ENCODE measurements at places on chromosomes 3 and 15.

DNA sequence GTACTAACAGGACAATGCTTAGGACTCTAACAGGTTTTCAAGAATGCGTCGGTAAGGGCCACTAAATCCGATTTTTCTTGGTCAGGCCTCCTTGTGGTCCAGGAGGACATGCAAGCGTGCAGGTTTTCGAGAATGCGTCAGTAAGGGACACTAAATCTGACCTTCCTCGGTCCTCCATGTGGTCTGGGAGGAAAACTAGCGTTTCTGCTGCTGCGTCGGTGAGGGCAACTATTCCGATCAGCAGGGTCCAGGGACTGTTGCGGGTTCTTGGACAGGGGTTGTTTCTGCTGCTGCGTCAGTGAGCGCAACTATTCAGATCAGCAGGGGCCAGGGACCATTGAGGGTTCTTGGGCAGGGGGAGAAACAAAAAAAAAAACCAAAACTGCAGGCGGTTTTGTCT, 7.8 kb upstream of the UBP1 start:
- DNase-seq, result no peak

DNA sequence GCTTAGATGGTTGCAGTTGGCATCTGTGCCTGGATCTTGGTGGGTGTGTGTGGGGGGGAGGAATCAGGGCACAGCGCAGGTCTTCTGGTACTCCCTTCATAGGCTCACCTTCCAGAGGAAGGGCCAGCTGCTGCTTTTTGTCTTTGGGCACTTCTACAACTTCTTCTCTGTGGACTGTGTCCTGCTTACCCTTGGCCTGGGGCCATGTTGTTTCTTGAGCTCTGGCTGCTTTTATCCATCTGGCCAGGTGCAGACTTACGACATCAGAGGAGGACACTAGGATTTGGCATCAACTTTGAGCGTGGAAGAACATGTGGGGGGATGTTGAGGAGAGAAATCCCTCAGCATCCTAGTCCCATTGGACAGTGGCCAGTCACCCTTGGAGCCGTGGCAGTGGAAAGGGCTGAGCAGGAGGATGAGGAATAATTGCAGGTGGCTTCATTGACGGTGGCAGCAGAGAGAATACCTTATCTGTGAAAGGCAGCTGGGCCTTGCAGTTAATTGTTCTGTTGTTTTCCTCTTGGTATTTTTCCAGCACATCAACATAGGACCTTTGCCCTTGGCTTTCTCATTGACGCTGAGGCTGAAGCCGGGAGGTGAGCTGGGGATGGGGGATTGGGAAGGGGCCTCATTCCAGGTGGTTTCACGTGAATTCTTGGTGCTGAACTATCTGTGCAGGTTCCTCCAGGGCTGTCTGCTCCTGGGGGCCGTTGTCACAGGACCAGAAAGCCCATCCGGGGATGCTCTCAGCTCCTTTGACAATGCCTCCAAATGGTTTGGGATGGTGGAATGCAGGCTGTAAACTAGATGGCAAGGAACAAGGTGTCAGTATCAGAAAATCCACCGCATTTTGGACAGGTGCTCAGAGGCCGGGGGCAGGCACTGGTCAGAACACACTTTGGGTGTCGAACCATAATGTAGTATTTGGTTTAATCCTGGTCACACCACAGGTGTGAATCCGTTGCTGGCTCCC, 9.7 kb downstream of the EPHB1 start:
- DNase-seq, result no peak

DNA sequence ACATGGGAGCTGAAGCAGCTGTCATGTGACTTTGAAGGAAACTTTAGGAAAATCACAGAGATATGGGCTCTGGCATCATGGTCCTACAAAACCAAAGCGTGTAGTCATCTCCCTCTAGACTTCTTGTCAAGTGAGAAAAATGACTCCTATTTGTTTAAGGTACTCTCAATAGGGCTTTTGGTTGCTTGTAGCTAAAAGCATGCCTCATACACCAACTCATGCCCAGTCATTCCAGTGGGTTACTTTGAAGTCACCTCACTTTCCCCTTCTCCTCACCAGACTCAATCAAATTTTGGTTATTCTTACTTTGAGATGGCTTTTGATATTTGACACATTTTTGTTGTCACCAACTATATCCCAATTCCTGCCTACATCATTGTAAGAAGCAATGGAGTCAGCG, 81.6 kb downstream of the BOC start:
- DNase-seq, result no peak

GRCh38 chr3:104738271-104738670, 628.4 kb upstream of the ALCAM start:
- no peak for DNase-seq
